Right ventricle myocardium superior (tissue), 1 donor: ENCODE measurements at places on chromosomes 2 and 18. TPM values are rescaled to one million over a fixed set of nuclear protein-coding genes. Genes with fewer than 3 reads are reported as not detected.

- DNase-seq = no peak
These were observed 17.9 kb upstream of the COL6A3 start for GRCh38 chr2:237431837-237432236.

The SPIRE1 gene
- 33.5 TPM for total RNA-seq

GRCh38 chr2:144137705-144138428 is 382.1 kb downstream of the ZEB2 start:
- DNase-seq = no peak

DNA sequence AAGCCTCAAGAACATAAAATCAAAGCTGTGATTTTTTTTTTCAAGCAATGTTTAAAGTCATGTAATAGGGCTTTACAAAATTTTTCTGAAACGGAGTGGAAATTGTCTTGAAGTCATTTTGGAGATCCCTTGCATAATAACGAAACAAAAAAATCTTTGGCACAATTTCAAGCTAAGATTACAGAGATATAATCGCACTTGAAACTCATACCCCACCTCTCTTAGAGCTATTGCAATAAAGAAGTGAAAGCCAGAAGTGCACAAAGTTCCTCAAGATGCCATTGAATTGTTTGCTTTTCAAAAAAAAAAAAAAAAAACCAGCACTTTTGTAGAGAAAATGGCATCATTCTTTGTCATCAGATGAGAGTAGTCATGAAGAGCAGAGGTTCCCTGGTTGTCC is 152.3 kb downstream of the PAX3 start:
- no peak for DNase-seq

DNA sequence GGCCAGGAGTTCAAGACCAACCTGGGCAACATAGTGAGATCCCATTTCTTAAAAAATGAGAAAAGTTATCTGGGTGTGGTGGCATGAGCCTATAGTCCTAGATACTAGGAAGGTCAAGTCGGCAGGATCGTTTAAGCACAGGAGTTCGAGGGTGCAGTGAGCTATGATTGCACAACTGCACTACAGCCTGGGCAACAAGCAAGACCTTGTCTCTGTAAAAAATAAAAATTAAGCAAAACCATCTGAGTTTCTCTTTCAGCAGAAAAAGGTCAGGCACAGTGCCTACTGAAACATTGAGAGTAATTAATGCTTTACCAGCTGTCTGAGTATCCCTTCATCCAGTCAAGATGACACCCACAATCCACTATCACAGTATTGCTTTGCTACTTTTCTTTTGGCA is 258.3 kb downstream of the MBD5 start:
- no peak for DNase-seq

DNA sequence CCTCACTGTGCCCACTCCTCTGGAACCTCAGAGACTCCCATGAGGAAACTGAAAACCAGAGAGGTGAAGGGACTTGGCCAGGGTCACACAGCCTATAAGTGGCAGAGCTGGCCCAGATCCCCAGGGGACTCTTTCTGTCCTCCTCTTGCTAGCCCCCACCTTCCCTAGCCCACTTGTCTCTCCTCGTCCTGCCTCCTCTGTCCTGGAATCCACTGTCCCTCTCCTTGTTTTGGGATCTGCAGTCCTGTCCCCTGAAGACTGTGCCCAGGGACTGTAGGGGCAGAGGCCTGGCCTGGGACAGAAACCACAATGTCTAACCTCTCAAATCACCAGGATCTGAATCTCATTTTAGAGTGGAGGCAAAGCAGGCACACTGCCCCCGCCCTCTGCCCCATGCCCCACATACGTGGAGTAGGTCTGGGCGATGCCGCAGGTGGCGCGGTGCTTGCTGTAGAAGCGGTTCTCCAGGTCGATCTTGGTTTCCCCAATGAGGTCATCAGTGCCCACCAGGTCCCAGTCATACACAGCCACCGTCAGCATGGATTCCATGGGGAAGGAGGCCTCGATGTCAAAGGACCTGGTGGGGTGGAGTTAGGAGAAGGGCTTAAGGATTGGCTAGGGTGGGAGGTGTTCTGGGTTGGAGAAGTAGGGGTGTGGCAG is 12.5 kb downstream of the OTOF start:
- no peak for DNase-seq

- no peak for DNase-seq
These were observed 42.5 kb upstream of the EN1 start for GRCh38 chr2:118889995-118890394.

The PROKR1 gene
- total RNA-seq = not detected

DNA sequence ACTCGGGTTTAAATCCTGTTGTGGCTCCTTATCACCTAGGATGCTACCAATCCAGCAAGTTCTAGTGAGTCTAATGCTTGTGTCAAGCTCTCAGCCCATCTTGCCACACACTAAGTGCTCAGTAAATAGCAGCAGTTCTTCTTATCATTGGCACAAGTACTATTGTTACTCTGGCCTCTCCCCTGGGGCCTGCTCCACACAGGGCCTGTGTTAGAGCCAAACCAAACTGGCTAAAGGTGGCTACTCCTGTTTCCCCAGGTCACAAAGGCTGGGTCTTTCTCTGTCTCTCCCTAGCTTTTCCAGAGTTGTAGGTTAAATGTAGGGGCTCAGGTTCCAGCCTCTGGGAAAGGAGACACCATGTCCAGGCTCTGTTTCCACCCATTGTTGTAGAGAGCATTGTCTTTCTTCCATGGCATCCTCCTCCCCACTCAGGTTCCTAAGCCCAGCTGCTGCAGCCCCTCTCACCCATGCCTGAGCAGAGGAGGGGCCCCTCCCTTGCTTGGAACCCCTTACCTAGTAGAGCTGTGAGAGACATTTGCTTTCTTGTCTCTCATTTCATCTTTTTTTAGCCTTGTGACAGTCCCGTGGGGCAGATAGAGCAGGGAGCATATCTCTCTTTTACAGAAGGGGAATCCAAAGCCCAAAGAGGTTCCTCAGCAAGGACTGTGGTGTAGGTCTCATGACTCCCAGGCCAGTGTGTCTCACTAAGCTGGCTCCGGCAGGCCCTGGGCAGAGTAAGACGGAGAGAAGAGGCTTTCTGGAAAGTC is 56.4 kb upstream of the OTOF start:
- DNase-seq = no peak

The GREB1L gene
- 8.0 TPM for total RNA-seq

The TUBA3E gene
- 69.5 TPM for total RNA-seq

The GALNT1 gene
- 48.0 TPM for total RNA-seq

DNA sequence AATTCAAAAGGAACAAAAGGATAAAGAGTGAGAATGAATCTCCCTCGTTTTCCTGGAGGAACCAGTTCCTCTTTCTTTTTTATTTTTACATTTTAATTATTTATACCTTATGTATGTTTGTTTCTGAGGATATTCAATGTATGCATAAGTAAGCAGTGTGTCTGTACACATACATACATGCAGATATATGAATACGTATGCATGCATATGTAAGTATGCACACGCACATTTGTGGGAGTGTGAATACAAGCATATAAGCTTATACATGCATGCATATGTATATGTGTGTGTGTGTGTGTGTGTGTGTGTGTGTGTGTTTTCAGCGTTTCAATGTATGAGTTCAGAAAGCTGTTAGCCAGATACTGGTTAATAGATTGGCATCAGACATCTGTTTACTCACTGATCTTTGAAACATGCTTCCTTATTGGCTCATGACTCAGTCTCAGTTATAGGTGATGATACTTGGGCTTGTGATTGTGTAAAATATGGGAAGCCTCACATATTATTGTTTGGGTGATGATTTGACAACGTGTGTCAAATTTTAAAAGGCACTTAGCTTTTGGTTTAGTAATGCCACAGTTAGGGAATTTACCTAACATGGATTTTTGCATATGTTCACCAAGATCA is 279.7 kb upstream of the TRIB2 start:
- DNase-seq = no peak

The TCF23 gene
- total RNA-seq = not detected

GRCh38 chr2:47896450-47896968 is 9.8 kb downstream of the FBXO11 start:
- DNase-seq = no peak

The MAP2 gene
- 2.8 TPM for total RNA-seq

DNA sequence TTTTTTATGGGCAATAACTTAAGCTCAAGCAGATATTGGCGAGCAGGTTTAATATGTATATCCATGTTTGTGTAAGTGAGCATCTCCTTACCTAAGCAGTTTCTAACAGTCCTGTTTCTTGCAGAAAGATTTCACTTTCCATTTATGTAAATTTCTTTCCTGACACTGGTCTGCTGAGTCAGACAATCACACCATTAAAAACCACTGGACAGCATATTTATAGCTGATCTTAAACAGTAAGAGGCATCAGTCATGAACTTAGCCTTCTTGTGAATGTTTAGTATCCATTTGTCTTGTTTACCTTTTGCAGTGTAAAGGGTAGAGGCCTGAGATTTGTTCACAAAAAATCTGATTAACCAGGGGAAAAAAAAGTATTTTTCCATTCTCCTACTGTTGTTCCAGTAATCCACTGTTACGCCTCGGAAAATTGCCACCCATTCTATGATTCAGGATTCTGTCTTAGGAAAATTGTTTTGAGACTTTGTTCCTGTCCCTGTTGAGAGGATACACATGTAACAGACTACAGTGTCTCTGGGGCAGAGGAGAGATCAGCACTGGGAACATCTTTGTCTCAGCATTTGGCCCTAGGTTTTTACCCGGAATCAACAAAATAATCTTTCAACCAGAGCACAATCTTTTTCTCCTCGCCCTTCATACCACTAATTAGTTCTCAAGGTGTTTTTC is 521.0 kb upstream of the NRP2 start:
- no peak for DNase-seq

- DNase-seq = no peak
These were observed 221.4 kb downstream of the NDUFA10 start for GRCh38 chr2:239803766-239804115.
